ENCODE measurements at places on chromosomes 11 and 22. TPM values are rescaled to one million over a fixed set of nuclear protein-coding genes. Genes with fewer than 3 reads are reported as not detected.

The AQP11 gene
- total RNA-seq = 0.72 TPM

The SHANK3 gene
- 8.4 TPM for total RNA-seq

The TECTA gene
- total RNA-seq = 0.66 TPM

The MAJIN gene
- not detected for total RNA-seq

The APLNR gene
- total RNA-seq = 0.39 TPM

The CPT1B gene
- total RNA-seq = 68.3 TPM

The MMP7 gene
- total RNA-seq = not detected

The IL18 gene
- total RNA-seq = 0.31 TPM

The NOX4 gene
- total RNA-seq = 3.0 TPM

The OR6A2 gene
- 0.33 TPM for total RNA-seq

The ABTB2 gene
- total RNA-seq = 5.3 TPM

The PDGFD gene
- total RNA-seq = 1.7 TPM

The CASP5 gene
- not detected for total RNA-seq

The FAM180B gene
- total RNA-seq = 0.31 TPM

The MORC2 gene
- total RNA-seq = 37.2 TPM

The NAALAD2 gene
- total RNA-seq = 1.8 TPM

The FAM111B gene
- total RNA-seq = 35.0 TPM

The SOX6 gene
- 0.15 TPM for total RNA-seq

The OTOG gene
- total RNA-seq = 0.86 TPM

The C1QTNF5 gene
- total RNA-seq = 0.33 TPM
